MCF 10A (cell line): ENCODE measurements at places on chromosomes 12 and 14. TPM values are rescaled to one million over a fixed set of nuclear protein-coding genes. Genes with fewer than 3 reads are reported as not detected.

NPAS3 gene
- total RNA-seq = 0.35 and 0.79 TPM in 2 replicates

CCDC91 gene
- total RNA-seq = 35.9 and 38.6 TPM in 2 replicates

KNTC1 gene
- total RNA-seq = 18.0 and 26.1 TPM in 2 replicates

VWF gene
- total RNA-seq = not detected in 2 replicates

KCNMB4 gene
- total RNA-seq = not detected in 2 replicates

SYCP3 gene
- total RNA-seq = not detected in 2 replicates

RFX4 gene
- not detected in 2 replicates for total RNA-seq

HAL gene
- total RNA-seq = 0.27 and 1.1 TPM in 2 replicates

GRCh38 chr12:2387103-2387834 is 334.5 kb downstream of the CACNA1C start:
- no peak for DNase-seq

DNA sequence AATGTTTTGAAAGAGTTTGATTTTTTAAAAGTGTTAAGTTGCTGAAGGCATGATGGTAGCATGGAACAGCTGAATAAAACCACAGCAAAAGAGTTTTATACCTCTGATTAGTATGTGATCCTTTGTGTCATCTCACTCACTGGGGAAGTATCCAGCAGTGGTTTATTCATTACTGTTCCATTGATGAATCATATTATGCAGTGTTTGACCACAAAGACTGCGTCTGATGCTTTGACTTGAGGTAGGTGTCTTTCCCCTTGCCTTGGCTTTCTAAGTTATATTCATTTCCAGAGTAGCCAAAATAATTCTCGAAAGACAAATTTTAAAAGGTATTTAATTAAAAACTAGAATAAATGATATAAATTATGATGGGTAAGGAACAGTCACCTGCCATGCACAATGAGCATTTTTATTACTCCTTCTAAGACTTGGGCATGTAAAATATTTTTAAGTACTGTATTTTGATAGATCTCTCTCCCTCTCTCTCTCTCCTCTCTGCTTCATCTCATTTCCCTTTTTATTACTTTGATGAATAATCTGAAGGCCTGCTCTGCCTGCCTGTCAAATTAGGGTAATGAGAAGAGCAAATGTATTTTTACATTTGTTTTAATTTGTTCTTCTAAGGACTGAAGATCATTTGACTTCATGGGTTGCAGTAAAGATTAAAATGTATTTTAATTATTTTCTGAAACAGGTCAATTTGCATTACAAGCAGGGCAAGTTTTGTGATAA is 164.9 kb downstream of the NAV3 start:
- DNase-seq = peak; percentile 59

- no peak for DNase-seq
Measured at GRCh38 chr14:39763402-39763890, 331.2 kb upstream of the FBXO33 start.

DNA sequence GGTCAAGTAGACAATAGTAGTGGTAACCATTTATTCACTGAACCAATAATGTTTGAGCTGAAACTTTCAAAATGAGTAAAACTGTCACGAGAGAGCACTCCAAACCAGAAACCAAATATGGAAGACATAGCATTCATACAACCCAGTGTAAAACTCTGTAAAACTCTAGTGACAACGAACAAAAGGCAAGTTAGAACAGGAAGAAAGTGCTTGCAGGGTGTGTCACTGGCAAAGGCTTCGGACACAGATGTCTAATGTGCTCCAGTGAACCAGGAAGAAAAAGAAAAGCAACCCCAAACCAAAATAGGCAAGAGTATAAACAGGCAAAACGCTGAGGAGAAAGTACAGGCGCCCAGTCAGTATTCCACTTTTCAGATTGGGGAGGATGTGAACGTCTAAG is 79.3 kb upstream of the FZD10 start:
- peak; percentile 39 for DNase-seq

DNA sequence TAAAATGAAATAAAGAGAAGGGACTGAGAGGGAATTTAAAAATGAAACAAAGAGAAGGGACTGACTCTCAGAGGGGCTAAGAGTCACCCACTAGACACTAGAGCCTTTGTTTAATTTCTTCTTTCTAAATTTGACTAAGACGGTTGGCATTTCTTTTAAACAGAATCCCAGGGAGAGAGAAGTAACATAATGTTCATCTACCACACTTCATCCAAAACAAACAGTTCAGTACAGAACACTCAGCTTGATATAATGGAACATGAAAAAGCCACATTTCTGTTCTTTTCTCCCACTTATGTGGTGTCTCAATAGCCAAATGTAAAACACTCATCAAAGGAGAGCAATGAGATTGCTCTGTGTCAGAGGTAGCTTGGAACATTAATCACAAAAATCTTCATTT is 10.1 kb upstream of the NT5DC3 start:
- DNase-seq = no peak

- DNase-seq = no peak
Measured at GRCh38 chr14:59424341-59425071, 40.7 kb downstream of the GPR135 start.

GRCh38 chr14:64646103-64646502 is 58.1 kb upstream of the PLEKHG3 start:
- DNase-seq = peak; percentile 60

- DNase-seq = peak; percentile 67
Measured at GRCh38 chr14:103546652-103547454, 15.6 kb downstream of the BAG5 start.

DNA sequence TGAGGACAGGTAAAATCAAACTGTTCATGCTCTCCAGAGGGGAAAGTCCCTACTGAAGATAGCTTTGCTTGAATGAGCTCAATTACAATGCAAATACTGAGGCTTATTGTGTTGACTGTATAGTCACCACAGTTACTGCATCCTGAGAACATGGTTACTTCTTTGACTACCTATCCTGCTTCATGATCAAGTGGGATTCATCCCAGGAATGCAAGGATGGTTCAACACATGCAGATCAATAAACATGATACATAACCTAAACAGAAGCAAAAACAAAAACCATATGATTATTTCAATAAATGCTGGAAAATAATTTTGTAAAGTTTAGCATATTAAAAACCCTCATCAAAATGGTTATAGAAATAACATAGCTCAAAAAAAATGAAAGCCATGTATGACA is 32.9 kb upstream of the P2RX7 start:
- DNase-seq = no peak

- no peak for DNase-seq
Measured at GRCh38 chr12:112126911-112127310, 1.6 kb downstream of the TRAFD1 start.

GRCh38 chr12:53096759-53097158 is 708 bp upstream of the IGFBP6 start:
- DNase-seq = no peak

DNA sequence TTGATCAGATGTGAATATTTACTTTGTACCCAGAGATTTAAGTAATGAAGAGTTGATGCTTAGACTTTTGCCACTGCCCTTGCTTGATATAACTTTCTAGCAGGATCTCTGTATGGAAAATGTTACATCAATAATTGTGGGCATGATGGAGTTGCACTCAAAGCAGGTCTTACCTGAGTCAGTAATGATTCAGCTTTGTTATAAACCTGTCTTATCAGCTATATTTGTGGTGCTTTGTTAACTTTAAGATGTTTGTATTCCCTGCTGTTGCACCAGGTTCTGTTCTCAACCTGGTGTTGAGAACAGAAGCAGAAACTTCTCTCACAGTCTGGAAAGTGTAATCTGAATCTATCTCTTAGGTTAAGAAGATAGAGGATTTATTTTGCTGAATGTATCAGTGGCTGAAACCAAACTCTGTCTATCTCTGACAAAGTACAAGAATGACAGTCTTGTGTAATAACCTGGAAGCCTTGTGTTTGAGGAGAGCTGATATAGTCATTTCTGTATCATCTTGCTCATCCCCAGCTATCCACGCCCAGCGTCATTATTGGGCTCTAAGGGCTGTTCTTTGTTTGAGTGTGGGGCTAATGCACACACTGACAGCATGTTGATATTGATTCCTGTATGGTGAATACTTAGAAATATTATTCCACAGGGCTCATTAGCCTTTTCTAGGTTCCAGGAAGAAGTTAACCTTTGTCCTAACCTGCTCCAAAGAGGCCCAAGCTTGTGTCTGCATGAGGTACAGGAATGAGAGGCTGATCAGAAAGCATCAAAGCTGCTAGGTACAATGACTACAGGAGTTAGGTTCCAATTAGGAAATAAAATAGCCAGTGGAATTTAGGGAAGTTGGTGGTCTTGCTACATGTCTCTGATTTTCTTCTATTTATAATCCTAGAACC is 3.6 kb downstream of the AKAP6 start:
- no peak for DNase-seq

DNA sequence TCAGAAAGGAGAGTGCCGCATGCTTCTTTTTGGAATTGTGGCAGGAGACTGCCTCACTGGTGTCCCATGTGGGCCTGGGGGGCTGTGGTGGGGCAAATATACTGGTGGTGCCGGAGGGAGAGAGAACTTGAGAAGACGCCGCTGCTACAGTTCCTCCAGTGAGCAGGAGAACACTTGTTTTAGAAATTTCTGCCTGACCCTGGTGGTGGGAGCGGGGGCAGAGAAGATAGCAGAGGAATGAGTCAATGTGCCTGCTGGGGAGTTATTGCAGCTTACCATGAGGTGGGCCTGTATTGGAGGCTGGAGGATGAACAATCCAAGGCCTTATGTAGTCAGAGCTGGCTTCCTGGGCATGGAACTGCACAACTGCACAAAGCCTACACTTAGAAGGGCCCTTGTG is 211.8 kb downstream of the SNAPC1 start:
- DNase-seq = no peak

DNA sequence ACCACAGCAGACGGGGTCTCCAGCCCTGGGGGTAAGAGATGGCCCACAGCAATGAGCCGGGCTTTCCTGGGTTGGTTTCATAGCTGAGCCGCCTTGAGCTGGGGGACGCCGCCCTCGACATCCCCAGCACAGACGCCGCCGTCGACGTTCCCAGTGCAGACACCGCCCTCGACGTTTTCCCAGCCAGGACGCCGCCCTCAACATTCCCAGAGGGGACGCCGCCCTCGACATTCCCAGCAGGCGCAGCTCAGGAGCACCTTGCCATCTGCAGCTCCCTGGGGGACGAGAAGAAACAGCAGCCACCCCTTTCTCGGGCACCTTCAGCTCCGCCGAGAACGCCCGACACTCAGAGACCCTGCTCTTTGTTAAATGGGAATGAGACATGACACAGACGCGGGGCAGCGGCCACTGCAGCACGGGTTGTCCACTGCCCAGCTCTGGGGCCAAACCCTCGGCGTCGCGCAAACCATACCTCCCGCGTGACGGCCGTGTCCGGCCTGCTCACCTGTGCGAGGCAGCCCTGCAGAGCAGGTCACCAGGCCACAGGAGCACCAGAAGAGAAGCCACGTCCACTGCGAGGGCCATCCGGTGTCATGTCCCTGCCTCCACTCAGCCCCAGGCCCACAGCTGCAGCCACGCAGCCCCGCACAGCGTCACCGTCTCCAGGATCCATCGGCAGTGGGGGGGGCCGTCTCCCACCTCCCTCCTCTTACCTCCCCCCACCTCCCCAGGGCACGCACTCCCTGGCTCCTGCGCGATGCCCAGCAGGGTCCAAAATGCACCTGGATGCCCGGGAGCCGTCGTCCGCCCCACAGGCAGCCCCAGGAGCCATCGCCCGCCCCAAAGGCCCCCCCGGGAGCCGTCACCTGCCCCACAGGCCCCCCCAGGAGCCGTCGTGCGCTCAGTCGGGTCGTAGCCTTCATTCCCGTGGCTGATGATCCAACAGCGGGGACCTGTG is 77.4 kb upstream of the GALNT9 start:
- no peak for DNase-seq
